ENCODE measurements at places on chromosomes 2 and 18.

DNA sequence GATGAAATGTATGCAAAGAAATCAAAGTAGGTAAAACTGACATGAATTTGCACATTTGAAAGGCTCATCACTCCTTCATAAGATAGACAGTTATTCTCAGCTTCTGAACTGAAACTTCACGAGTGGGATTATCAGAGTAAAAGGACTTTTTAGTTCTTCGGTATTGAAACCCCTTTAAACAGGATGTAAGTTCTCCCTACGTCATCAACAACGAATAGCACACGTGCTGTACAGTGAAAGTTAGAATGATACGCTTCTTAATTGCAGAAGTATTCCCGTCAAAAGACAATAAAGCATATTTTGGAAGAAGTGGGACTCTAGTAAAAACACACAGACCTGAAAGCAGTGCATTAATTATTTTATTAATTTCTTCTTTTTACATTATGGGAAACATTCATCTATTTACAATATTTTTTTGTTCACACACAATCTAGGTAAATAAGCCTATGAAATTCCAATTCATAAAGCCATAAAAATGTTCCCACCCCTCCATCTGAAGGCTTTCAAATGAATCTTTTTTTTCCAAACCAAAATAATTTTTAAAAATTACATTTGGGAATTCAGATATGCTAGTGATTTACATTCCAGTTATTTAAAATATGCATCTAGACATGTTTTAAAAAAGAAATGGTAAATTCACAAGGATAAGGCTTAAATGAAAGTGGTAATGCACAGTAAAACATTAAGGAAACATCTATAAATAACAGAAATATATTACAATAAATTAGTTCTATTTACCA lies 45.9 kb downstream of the TGIF1 start:
- no peak for DNase-seq

- no peak for DNase-seq
Measured at GRCh38 chr2:197969391-197969893, 165.0 kb downstream of the PLCL1 start.

DNA sequence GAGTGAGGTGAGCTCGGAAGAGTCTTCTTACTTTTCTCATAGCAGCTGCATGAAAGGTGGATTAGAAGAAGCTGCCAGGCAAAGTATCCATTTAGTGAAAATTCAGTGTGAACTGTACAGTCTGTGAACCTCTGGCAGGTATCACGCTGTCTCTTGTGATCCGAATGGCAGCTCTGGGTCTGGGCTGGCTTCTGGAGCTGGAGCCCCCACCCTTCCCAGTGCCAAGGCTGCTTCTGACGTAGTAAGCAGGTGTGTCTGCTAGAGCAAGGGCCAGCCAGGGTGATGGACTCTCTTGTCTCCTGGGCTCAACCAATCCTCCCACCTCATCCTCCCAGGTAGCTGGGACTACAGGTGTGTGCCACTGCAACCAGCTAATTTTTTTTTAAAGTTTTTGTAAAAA lies 14.0 kb upstream of the NTSR2 start:
- DNase-seq: no peak

DNA sequence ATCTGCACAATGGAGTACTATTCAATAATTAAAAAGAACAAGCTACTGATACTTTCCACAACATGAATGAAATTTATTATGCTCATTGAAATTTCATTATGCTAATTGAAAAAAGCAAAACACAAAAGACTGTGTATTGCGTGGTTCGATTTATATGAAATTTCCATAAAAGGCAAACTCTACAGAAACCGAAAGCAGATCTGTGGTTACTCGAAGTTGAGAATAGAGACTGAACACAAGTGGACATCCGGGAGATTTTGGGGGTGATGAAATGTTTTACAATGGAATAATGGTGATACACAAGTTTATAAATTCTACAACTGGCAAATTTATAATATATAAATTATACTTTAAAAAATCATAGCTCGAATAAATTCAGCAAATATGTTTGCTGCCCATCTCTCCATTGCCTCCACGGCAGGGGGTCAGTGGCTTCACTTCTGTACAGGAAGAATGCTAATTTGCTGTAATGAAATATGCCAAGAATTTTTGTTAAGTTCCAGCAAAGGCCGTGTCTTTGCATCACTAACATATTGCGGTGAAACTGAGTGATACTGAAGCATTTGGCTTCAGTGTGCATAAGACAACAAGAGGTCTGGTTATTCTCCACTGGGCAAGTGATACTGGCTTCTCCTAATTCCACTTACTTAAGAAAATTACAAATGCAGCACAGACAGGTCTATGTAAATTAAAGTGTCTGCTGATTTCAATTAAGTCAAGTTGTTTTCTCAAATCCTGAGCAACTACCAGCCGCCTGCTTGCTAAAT lies 96.7 kb downstream of the TMEM163 start:
- no peak for DNase-seq

GRCh38 chr2:8692783-8693156 lies 10.9 kb downstream of the ID2 start:
- DNase-seq: no peak

- no peak for DNase-seq
Measured at GRCh38 chr18:74402806-74403433, 54.2 kb downstream of the DIPK1C start.
